ENCODE measurements at places on chromosomes 7 and 10. TPM values are rescaled to one million over a fixed set of nuclear protein-coding genes. Genes with fewer than 3 reads are reported as not detected.

The NME8 gene
- total RNA-seq = not detected

The FKBP9 gene
- total RNA-seq = 28.6 TPM

The DOCK4 gene
- total RNA-seq = 21.0 TPM

The GRIFIN gene
- not detected for total RNA-seq

The SCD gene
- total RNA-seq = 519 TPM

The MMD2 gene
- not detected for total RNA-seq

DNA sequence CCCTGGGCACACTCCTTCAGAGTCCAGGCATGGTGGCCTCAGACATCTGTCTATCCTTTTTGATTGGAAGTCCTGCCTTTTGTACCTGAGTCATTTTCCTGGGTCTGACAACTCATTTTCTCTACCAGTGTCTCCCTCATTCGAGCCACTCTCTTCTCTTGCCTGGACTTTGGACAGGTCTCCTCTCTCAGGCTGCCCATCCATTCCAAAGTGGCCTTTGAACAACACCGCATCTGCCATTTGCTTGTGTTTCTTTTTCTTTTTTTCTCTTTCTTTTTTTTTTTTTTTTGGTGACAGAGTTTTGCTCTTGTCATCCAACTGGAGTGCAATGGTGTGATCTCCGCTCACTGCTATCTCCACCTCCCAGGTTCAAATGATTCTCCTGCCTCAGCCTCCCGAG is 142.1 kb upstream of the COBL start:
- no peak overlapping the region for H3K27ac ChIP-seq
- no peak overlapping the region for H3K4me3 ChIP-seq
- no peaks in the 10 kb centered on the region for H3K36me3 ChIP-seq
- no peak for DNase-seq
- no peaks in the 10 kb centered on the region for H3K4me1 ChIP-seq

DNA sequence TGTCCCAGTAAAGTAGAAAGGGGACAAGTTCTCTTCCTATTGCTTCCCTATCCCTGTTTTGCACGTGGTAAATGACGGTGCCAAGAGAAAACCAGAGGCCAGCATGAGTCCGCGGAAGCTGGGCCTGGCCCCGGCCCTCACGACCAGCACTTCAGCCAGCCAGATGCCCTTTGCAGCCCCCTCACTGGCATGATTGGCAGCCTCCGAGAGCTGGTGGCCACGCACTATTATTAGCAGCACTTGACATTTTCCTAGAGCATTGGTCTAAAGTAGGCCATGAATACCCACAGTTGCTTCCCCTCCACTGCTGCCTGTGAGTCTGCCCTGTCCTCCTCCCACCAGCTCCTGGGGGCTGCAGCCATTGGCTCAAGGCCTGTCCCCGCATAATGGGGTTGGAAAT is 369.1 kb downstream of the PLXNA4 start:
- no peaks in the 10 kb centered on the region for H3K27me3 ChIP-seq
- no peak overlapping the region for H3K4me3 ChIP-seq
- H3K27ac ChIP-seq = no peak overlapping the region

DNA sequence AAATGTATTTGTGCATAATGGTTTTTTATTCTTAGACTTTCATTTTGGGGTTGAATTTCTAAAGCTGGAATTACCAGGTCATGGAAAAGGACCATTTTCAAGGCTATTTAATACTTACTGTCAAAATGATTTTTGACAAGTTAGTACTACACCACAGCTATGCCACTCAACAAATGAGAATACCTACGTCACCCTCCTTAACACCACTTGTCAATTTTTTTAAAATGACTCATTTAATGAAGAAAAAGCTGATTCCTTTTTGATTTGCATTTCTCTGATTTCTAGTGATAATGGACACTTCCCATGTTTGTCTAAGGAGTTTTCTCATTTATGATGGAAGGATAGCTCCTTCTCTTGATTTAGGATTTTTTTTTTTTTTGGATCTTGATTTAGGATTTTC is 63.3 kb downstream of the VSTM4 start:
- H3K36me3 ChIP-seq = no peaks in the 10 kb centered on the region
- H3K27me3 ChIP-seq = peaks cover 5% of the 10 kb centered on the region
- no peak for DNase-seq
- no peaks in the 10 kb centered on the region for H3K4me1 ChIP-seq
- no peak overlapping the region for H3K27ac ChIP-seq

DNA sequence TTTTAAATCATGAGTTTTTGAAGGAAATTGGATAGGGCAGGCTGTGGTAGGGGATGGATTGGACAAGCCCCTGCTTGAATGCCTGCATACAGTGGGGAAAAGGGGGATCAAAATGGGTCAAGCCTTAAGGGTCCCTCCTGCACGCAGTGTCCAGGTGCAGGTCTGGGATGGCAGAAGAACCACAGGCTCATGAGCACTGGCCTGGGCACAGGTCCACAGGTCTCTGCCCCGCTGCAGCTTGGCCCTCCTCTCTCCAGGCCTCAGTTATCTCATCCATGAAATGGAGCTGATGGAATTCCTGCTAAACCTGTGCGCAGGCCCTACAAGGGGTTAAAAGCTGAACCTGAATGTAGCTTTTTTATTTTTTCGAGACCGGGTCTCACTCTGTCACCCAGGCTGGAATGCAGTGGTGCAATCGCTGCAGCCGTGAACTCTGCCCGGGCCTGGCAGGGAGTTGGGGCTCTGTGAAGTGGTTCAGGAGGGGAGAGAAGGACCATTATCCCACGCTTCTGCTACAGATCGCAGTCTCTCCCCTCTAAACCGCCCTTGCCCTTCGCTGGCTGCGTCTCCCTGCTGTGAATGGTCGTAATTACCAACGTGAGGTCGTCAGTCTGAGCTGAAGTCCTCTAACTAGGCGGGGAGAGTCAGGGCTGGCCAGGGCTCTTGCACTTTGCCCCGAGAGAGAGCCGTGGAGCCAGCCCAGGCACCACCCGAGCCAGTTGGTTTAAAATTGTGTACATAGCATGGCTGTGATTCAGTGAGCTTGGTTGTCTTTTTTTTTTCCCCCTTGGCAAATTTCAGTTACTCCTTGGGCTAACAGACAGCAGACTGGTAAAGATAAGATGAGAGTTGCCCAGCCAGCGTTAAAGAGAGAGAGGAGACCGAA is 77.5 kb upstream of the GTF2I start:
- H3K27me3 ChIP-seq = no peaks in the 10 kb centered on the region
- no peak overlapping the region for H3K4me3 ChIP-seq
- H3K27ac ChIP-seq = no peak overlapping the region
- H3K4me1 ChIP-seq = peaks cover 5% of the 10 kb centered on the region
- no peaks in the 10 kb centered on the region for H3K36me3 ChIP-seq

GRCh38 chr10:86730227-86730626 is 26.2 kb upstream of the BMPR1A start:
- DNase-seq = no peak
- no peaks in the 10 kb centered on the region for H3K36me3 ChIP-seq
- peaks cover 5% of the 10 kb centered on the region for H3K4me1 ChIP-seq
- H3K27ac ChIP-seq = no peak overlapping the region
- H3K4me3 ChIP-seq = no peak overlapping the region

- no peak overlapping the region for H3K27ac ChIP-seq
- H3K36me3 ChIP-seq = peaks cover 3% of the 10 kb centered on the region
- no peak for DNase-seq
- H3K4me3 ChIP-seq = no peak overlapping the region
These were observed 25.7 kb downstream of the COG5 start for GRCh38 chr7:107538001-107538400.

- no peaks in the 10 kb centered on the region for H3K27me3 ChIP-seq
- peaks cover 5% of the 10 kb centered on the region for H3K4me1 ChIP-seq
- H3K27ac ChIP-seq = no peak overlapping the region
- DNase-seq = no peak
These were observed 84.1 kb upstream of the LRRC4 start for GRCh38 chr7:128115336-128115820.

- H3K4me1 ChIP-seq = no peaks in the 10 kb centered on the region
- no peaks in the 10 kb centered on the region for H3K36me3 ChIP-seq
- no peak overlapping the region for H3K27ac ChIP-seq
- no peak for DNase-seq
- no peak overlapping the region for H3K4me3 ChIP-seq
These were observed 172.6 kb downstream of the LRRTM3 start for GRCh38 chr10:67098461-67098860.

GRCh38 chr7:74025146-74025545 is 2.8 kb upstream of the ELN start:
- H3K27ac ChIP-seq = no peak overlapping the region
- H3K36me3 ChIP-seq = no peaks in the 10 kb centered on the region
- H3K4me1 ChIP-seq = peaks cover 23% of the 10 kb centered on the region
- H3K4me3 ChIP-seq = no peak overlapping the region

DNA sequence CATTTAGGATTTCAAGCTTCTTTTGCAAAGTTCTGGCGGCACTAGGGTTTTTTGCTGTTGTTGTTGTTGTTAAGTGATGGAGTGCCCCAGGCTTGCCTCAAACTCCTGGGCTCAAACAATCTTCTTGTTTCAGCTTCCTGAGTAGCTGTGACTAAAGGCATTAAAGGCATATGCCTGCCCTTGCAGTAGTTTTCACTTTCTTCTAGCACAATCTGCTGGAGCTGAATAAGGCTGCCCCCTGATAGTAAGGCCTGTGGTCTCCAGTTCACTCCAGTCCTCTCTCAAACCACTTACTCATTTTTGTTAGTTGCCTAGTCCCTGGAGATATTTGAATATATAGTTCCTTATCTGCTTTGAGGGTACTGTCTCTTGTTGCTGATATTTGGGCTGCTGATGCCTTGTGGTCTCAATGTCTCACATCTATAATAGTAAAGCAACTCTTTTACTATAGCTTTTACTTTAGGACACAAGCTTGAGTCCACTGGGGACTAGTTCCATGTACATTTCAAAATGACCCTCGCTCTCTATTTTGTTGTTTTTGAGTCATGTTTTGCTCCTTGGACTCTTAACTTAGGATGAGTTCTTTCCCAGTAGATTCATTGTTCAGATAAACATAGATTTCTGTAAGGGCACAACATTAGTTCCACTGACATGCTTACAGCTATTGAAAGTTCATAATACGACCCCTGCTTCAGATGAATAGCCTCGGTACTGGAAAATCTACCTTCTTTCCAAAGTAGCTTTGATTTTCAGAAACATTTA is 25.5 kb downstream of the PHF14 start:
- H3K27me3 ChIP-seq = no peaks in the 10 kb centered on the region
- peaks cover 4% of the 10 kb centered on the region for H3K36me3 ChIP-seq
- peaks cover 8% of the 10 kb centered on the region for H3K4me1 ChIP-seq
- H3K27ac ChIP-seq = no peak overlapping the region
- no peak for DNase-seq

- peaks cover 24% of the 10 kb centered on the region for H3K36me3 ChIP-seq
- no peaks in the 10 kb centered on the region for H3K4me1 ChIP-seq
- no peak for DNase-seq
- H3K27me3 ChIP-seq = no peaks in the 10 kb centered on the region
These were observed 19.3 kb downstream of the ZNF786 start for GRCh38 chr7:149071182-149071635.

GRCh38 chr7:36707465-36707864 is 16.8 kb downstream of the AOAH start:
- no peak for DNase-seq
- H3K4me3 ChIP-seq = no peak overlapping the region
- H3K27me3 ChIP-seq = peaks cover 14% of the 10 kb centered on the region
- H3K4me1 ChIP-seq = no peaks in the 10 kb centered on the region
- no peaks in the 10 kb centered on the region for H3K36me3 ChIP-seq
- no peak overlapping the region for H3K27ac ChIP-seq

DNA sequence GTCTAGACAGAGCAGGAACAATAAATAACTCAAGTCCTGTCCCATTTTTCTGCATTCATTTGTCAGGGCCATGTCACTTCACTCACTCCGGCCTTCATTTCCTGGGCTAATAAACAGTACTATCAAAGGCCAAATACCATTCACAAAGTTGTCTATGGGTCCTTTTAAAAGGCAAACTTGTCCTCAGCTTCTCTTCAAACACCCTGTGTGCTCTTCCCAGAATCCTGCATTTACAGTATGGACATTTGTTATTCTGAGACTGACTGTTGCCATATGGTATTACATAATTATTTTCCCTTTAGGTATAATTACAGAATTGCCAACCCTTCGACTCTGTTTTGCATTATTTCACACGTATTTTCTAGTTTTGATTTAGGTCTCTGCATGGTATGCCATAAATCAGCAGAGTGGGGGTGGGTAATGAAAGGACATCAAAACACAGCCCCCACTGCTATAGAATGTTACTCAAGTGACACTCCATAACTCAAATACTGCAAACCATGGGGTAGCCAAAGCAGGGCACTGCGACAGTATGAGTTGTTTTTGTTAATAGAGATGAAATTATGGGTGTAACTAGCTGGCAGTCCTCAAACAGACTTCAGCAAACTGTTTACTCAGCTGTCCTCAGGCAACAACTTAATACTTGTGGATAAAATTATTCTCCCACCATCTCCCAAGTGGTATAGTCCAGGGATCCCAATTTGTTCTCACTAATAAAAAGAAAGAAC is 183.7 kb downstream of the TRIL start:
- no peaks in the 10 kb centered on the region for H3K27me3 ChIP-seq
- no peaks in the 10 kb centered on the region for H3K4me1 ChIP-seq
- no peak for DNase-seq
- no peak overlapping the region for H3K4me3 ChIP-seq
- no peak overlapping the region for H3K27ac ChIP-seq

- H3K27me3 ChIP-seq = no peaks in the 10 kb centered on the region
- no peak overlapping the region for H3K4me3 ChIP-seq
- peak; percentile 15 for DNase-seq
These were observed 164.0 kb downstream of the SDK1 start for GRCh38 chr7:3464900-3465622.

DNA sequence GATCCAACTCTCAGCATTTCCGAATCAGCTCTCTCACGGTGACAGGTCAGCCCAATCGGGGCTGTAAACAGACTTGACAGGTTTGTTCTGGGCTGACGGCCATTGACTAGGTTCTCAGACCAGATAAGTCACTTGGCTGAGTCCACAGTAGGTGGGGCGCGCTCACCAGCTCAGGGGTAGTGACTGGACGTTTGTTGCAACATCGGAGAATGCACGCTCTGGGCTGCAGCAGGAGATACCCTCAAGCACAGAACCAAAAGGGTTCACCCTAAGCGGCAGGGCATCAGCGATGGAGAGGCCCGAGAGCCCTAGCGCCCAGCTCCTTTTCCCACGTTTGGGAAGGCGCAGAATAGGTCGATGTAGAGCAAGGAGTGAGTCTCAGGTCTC is 1.8 kb downstream of the KLLN start:
- H3K4me1 ChIP-seq = peaks cover 5% of the 10 kb centered on the region
- no peaks in the 10 kb centered on the region for H3K27me3 ChIP-seq
- peak overlapping the region; percentile 80 for H3K4me3 ChIP-seq
- DNase-seq = no peak
- no peaks in the 10 kb centered on the region for H3K36me3 ChIP-seq
